ENCODE measurements at places on chromosomes 12 and 14.

GRCh38 chr14:20801726-20802125 lies 918 bp downstream of the RNASE1 start:
- no peak for DNase-seq

- DNase-seq, result peak; percentile 50
Observed at GRCh38 chr12:56387152-56387736, 24.6 kb upstream of the APOF start.

DNA sequence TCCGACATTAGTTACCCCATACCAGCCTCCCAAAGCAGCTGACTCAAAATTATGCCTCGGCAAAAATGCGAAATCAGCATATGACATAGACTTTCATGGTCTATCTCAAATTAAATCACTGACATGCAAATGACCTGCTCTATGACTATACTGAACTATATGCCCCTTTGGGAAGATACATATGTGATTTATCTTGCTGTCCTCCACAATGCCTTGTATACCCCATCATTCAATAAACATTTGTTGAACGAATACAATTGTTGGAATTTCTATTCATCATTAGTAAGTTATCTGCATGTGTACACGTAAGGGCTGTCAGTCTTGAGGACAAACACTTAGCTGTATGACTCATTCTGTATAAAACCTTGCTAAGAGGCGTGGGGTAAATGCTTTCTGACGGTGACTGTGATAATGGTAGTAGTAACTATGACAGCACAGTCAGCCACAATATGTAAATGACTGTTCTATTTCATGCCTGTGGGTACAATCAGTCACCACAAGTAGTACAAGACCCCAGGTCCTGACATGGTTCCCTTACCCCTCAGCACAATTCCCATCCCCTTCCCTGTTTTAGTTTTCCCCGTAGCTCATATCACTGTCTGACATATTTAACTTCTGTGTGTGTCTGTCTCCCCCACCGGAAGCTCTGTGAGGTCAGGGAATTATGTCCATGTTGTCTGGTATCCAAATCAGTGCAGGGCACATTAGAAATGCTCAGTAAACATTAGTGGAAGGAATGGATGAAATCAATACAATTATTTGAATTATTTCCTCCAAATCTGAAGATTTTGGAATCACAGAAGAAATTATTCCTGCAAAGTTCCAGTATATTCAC lies 42.8 kb downstream of the STXBP6 start:
- DNase-seq, result no peak

DNA sequence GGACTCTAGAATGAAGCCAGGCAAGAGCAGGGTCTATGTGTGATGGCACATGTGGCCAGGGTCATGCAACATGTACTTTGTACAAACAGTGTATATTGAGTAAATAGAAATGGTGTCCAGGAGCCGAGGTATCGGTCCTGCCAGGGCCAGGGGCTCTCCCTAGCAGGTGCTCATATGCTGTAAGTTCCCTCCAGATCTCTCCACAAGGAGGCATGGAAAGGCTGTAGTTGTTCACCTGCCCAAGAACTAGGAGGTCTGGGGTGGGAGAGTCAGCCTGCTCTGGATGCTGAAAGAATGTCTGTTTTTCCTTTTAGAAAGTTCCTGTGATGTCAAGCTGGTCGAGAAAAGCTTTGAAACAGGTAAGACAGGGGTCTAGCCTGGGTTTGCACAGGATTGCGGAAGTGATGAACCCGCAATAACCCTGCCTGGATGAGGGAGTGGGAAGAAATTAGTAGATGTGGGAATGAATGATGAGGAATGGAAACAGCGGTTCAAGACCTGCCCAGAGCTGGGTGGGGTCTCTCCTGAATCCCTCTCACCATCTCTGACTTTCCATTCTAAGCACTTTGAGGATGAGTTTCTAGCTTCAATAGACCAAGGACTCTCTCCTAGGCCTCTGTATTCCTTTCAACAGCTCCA lies 39.6 kb downstream of the DAD1 start:
- no peak for DNase-seq

DNA sequence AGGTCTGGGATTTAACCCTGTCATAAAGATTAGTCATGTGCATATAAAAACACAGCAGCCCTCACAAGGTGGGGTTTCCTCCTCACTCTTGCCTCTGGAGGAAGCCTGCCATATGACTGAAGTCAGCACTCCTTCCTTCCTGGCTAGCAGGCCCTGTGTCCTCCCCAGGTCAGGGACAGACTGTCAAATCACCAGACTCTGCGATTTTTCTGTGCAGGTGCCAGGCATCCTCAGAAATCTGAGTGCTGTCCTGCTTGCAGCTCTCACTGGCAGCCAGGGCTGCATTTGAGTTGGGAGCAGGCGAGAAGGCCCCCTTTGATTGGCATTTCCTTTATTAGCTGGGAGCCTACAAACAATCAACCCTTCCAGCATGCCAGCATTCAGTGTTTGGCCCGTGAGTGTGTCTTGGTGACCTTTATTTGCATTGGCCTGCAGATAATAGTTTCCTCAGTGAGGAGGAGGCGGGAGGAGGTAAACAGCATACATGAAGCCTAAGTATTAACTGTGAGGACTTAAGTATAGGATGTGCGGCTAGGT lies 183.8 kb upstream of the ARHGAP5 start:
- DNase-seq, result no peak

GRCh38 chr12:130919086-130919485 lies 34.6 kb upstream of the ADGRD1 start:
- no peak for DNase-seq

- DNase-seq, result no peak
Observed at GRCh38 chr14:92647797-92648279, 100.6 kb downstream of the LGMN start.

GRCh38 chr12:131775392-131776236 lies 52.6 kb upstream of the MMP17 start:
- no peak for DNase-seq

DNA sequence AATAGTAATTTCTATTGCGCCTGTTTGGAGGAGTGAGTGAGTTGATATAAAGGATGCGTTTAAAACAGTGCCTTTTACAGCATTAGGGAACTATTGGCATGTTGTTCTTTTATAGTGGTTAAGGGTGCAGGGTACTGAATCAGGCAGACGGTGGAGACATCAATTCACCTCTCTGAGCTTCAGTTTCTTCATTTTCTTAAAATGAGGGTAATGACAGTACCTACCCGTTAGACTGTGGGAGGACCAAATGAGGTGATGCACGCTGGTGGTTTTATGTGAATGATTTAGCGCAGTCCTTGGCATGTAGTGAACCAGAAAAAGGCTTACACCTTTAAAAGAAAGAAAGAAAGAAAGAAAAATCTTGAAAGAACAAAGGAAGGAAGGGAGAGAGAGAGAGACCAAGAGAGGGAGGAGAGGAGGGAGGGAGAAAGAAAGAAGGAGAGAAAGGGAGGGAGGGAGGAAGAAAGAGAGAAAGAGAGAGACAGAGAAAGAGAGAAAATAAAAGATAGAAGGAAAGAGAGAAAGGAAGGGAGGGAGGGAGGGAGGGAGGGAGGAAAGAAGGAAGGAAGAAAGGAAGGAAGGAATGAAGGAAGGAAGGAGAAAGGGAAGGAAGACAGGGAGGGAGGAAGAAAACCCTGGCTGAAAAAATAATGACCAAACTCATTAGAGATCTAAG lies 22.2 kb upstream of the CCND2 start:
- DNase-seq, result peak; percentile 20

- no peak for DNase-seq
Observed at GRCh38 chr12:125142601-125143000, 77.4 kb downstream of the AACS start.

- DNase-seq, result no peak
Observed at GRCh38 chr14:61474015-61474414, 152.6 kb downstream of the PRKCH start.

DNA sequence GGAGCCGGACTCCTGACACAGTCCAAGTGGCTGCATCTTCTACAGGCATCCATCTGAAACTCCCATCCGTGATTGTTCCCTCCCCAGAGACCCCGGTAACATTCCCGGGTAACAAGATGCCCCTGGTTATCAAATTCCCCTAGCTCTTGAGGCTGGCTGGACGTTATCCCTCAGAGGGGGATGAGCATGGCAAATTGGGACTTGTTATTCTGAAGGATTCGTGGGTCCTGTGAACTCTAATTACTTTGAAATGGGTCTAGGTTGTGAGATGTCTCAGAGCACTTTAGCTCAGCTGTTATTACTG lies 642 bp upstream of the PAN2 start:
- DNase-seq, result peak; percentile 7

DNA sequence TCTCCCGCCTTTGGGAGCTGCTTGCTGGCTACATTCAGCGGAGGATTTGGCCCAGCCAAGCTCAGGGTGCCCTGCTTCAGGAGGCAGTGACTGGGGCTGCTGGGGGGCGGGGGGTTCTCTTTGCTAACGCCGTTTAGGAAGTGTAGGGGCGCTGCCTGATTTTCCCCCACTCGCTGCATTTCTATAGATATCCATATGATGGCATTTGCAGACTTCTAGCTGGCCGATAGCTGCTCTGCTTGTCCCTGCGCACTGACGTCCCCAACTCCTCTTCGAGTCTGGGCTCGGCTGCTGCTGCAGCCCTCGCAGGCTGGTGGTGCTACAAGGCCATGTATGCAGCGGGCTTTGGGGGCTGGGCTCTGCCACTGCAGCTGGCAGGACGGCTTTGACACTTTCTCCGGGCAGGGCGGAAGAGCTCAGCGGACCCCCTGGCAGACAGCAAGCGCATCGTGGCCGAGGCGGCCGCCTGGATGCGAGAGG lies 3.1 kb downstream of the LRFN5 start:
- peak; percentile 83 for DNase-seq

DNA sequence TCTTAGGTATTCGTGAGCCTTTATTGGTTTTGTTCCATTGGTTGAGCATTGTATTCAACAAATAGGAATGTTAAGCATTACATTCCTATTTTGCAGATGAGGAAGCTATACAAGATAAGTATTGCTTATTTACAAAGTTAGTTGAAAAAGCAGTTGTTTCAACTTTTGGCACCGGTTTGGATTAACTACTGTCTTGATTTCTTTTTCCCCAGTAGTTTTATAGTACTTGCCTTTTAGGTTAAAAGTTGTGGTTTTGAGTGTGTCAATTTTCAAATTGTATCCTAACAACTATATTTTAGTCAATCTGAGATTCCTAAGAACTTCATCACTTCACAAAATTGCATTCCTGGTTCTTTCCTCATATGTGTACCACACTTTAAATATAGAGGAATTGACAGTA lies 23.8 kb upstream of the MBIP start:
- no peak for DNase-seq

- DNase-seq, result no peak
Observed at GRCh38 chr12:80553316-80553715, 109.3 kb downstream of the PTPRQ start.

- DNase-seq, result no peak
Observed at GRCh38 chr14:77870646-77871045, 70.7 kb downstream of the ADCK1 start.

- no peak for DNase-seq
Observed at GRCh38 chr12:10600988-10601387, 12.4 kb downstream of the MAGOHB start.

GRCh38 chr14:78519863-78520262 lies 349.7 kb downstream of the NRXN3 start:
- DNase-seq, result peak; percentile 64

DNA sequence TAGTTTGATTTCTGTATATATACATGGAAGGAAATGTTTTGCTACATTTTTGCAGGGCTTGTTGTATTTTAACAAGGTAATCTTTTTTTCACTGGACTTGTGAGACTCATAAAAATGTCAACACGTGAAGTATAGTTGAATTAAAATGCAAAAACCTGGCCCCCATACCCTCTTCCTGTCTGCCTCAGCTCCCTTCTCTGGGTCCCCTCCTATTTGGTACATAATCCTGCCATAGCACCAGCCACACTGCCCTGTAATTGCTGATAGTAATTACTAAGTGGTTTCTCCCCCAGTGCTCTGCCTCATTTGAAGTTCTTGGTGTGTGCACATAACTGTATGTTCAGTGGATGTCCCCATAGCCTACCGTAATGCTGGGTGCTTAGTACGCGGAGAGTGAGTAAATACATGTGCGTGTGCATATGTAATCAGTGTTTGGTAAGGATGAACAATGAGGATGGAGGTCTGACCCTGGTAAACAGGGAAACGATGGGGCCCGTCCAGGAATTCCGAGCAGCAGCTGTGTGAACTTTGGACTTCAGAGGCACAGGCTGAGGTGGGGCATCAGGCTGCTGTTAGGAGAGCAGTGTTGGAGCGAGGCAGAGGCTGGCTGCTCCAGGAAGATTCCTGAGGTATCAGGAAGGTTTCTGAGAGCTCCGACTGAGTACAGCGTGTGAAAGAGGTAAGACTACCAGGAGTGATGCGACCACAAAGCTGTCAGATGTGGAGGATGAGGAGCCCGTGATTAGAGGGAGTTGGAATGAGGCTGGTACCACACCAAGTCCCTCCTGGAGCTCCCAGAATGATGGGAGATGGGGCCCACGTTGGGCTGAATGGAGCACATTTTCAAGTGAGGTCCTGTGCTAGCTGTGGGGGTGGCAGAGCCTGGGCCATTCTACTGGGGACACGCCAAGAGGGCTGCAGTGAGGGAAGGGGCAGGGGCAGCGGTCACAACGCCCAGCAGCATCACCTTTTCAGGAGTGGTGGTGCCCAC lies 106.8 kb downstream of the PELI2 start:
- no peak for DNase-seq

- no peak for DNase-seq
Observed at GRCh38 chr14:100025111-100025510, 40.1 kb upstream of the EVL start.

GRCh38 chr12:63047146-63047545 lies 103.9 kb downstream of the AVPR1A start:
- DNase-seq, result no peak

GRCh38 chr12:57190037-57190436 lies 26.6 kb upstream of the NXPH4 start:
- DNase-seq, result no peak

GRCh38 chr12:66352197-66352596 lies 49.9 kb downstream of the HELB start:
- DNase-seq, result peak; percentile 4

GRCh38 chr12:104823985-104824461 lies 134.1 kb downstream of the SLC41A2 start:
- no peak for DNase-seq
